ENCODE measurements at places on chromosomes 11 and 22.

DNA sequence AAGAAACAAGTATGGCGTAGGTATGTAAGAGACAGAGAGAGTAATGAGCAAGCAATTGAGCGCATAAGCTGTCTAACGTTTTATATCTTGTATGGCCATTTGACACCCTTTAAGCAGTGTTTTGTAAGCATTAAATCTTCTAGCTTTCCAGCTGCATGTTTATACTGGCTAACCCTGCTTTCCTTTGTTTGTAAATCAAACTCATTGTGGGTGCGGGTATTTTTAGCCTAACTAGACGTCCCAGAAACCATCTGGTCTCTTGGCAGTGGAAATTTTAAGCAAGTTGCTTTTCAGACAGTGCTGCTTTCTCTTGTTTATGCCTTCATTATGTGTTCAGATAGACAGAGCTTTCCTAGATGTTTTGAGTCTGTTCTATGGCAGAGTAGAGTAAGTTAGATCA is 73.5 kb downstream of the RNF169 start:
- no peak for DNase-seq

DNA sequence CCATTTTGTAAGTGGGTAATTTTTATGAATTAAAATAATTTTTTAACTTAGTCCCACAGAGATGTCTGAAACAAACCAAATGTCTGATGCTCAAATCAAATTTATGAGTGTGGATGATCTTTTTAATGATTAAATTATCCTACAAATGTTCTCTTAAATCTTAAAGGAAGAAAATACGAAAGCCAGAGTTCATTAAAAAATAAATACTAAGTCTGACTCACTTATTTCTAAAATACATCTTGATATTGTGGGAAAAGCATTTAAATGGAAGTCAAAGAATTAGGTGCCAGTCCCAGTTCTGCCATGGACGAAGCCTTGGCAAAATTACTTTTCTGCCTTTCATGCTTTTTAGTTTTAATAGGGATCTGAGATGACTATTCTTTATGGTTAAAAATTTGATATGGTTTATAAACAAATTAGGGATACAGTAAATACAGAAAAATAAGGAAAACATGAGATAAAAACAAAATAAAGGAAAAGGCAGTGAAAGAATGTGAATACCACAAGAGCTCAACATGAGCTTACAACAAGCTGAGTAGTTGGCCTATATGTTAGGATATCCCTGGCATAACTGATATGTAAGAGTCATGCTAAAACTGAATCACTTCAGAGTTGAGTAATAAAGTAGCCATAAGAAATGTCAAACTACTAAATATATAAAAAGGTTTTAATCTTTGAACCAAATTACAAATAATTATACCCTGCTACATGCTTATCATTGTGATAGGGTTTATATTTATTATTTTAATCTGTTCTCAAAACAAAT is 9.2 kb downstream of the CCDC34 start:
- DNase-seq = no peak

GRCh38 chr11:122556605-122557004 is 98.9 kb upstream of the UBASH3B start:
- no peak for DNase-seq

DNA sequence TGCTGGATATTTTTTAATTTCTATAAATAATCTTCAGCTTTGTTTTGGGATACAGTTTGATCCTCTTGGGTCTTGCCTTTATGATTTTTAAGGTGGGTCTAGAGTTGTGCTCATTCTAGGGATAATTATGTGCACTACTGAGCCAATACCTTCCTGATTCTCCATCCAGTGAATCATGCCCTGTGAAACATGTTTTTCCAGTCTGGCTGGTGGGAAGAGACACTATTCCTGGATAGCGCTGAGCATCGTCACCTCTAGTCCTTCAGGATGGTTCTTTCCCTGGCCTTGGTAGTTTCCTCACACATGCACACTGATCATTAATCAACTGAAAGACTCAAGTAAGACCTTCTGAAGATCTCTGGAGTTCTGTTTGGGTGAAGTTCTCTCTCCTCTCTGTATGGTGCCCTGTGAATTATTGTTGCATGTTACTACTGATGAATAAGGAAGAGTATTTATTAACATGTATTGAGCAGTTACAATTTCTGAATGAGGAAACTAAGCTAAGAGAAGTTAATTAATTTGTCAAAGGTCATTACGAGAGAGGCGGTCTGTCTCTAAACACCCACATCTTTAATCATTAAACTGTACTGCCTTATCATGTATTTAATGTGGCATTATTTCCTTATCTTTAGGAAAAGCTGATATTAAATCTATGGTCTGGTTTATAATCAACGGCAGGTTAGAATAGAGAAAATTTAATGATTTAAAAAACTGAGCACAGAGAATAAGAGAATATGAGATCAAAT is 39.1 kb upstream of the LIPT2 start:
- no peak for DNase-seq

GRCh38 chr11:123560006-123560405 is 94.4 kb downstream of the SCN3B start:
- no peak for DNase-seq

DNA sequence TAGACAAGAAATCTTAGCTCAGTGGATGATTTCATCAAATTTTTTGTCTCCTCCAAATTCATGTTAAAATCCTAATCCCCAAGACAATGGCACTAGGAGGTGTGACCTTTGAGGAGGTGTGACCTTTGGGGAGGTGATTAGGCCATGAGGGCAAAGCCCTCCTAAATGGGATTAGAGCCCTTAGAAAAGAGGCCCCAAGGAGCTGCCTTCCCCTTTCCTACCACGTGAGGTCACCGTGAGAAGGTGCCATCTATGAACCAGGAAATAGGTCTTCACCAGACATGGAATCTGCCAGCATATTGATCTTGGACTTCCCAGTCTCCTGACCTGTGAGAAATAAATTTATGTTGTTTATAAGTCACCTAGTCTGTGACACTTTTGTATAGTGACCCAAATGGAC is 138.7 kb downstream of the TRIM29 start:
- DNase-seq = no peak

GRCh38 chr22:50176850-50177536 is 6.5 kb downstream of the PANX2 start:
- DNase-seq = no peak

GRCh38 chr22:36010090-36010489 is 18.5 kb downstream of the RBFOX2 start:
- no peak for DNase-seq

DNA sequence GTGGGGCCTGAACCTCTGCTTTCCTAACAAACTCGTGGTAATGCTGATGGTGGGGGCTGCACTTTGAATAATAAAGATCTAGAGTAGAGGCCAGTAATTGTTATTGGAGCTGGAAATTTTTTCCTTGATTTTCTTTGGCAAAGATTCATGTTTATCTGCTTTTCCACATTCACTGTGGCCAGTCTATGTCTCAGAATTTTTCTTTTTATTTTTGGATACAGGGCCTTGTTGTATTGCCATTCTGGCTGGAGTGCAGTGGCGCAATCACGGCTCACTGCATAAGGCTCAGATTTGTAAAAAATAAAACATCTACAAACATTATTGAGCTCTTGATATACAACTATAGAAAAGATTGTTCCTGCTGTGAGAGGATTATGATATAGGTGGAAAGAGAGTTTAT is 1.6 kb downstream of the TMEM135 start:
- no peak for DNase-seq

GRCh38 chr11:113839842-113840241 is 35.5 kb downstream of the USP28 start:
- DNase-seq = no peak

DNA sequence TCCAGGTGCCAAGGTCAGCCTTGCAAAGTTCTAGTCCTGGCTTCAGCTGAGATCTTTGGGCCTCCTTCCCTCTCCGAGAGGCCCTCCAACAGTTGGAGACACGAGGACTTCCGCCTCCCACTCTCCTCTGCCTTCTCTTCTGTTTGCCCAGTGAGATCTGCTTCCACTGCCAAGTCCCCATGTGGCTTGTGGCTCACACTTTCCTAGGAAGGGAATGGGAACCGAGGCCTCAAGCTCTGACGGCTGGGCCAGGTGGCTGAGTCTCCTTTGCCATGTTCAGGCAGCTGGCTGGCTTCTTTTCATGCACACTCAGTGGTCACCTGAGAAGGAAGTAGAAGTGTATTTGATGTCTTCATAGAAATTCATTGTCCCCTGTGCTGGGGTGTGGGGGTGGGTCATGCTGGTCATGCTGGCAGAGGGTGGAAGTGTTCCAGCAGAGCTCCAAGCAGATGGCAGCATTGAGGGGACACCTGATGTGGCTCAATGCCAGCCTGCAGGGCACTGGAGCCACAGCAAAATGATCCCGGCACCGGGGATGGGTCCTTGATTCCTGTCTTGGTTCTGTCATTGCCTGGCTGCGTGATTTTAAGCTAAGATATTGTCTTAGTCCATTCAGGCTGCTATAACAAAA is 130.4 kb downstream of the ADAMTS15 start:
- no peak for DNase-seq

DNA sequence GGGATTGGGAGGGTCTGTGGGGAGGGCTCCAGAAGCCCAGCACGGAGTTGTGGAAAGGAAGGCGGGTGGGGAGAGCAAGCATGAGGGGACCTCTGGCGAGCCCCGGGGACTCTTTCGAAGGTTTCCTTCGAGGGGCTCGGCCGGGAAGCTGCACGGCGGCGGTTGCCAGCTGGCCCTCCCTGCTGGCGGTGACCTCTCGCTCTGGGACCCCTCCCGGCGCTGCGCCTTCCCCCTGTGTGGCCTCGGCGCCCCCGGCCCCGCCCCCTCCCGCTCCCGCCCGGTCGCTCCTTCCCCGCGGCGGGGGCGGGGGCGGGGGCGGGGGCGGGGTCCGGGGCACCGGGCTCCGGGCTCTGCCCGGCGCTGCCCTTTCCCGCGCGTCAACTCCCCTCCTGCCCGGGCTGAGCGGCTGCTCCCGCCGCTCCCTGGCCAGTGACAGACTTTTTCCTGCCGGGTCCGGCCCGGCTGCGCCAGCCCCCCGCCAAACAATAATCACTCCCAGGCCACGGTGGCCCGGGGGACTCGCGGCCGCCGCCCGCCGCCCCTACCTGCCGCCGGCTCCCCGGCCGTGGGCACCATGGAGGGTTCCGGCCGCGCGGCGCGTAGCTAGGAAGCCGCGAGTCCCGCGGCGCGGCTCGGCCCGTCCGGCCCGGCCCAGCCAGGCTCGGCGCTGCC is 941 bp downstream of the CLCF1 start:
- no peak for DNase-seq

- no peak for DNase-seq
Observed at GRCh38 chr11:37946155-37946766, 1348.2 kb upstream of the RAG2 start.

DNA sequence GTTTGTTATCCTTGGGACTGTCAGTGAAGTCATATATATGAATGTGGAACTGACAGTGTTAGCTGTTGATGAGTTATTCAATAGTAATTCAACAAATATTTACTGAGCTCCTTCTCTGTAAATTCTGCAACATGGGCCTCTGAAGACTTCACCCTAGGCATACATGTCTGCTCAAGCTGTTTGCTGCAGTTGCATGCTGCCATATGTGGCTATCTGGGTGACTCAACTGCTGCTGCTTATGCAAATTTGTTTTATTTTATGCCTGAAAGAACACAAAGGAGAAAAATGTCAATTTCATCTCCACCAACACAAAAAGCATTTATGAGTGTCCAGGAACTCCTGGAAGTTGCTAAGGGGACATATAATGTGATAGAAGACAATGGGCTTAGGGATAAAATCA is 417.6 kb downstream of the AASDHPPT start:
- no peak for DNase-seq

DNA sequence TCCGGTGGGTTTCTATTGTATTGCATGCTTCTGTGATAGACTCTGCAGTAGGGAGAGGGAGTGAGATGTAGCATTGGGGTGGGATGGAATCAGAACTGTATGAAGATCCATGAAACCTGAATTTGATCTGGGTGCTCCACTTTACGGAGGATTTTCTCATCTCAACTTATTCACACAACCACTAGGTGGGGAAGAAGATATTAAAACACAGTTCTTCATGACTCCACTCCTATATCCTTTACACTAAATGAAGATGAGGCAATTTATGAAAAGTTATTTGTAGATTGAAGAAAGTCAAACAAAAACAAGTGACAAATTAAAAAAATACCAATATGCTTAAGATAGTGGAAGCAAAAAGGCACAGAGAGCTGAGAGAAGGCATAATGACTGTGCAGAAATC is 92.6 kb upstream of the PDGFD start:
- DNase-seq = no peak

DNA sequence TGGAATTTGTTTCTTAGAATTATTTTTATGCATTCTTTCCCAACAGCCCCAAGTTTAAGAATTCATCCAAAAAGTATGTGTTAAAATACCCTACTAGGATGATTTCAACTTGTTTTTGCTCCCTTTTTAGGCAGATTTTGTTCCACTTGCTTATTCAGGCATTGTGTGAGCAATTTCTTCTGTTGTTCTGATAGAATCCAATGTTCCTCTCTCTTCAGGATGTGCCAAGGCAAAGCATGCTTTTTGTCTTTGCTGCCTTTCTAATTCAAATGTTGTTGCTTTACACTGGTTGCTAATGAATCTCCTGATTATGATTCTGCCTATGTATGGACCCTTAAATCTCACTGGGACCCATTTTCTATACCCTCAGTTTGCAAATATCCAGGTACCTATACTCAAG is 131.2 kb upstream of the ARHGAP42 start:
- DNase-seq = no peak

DNA sequence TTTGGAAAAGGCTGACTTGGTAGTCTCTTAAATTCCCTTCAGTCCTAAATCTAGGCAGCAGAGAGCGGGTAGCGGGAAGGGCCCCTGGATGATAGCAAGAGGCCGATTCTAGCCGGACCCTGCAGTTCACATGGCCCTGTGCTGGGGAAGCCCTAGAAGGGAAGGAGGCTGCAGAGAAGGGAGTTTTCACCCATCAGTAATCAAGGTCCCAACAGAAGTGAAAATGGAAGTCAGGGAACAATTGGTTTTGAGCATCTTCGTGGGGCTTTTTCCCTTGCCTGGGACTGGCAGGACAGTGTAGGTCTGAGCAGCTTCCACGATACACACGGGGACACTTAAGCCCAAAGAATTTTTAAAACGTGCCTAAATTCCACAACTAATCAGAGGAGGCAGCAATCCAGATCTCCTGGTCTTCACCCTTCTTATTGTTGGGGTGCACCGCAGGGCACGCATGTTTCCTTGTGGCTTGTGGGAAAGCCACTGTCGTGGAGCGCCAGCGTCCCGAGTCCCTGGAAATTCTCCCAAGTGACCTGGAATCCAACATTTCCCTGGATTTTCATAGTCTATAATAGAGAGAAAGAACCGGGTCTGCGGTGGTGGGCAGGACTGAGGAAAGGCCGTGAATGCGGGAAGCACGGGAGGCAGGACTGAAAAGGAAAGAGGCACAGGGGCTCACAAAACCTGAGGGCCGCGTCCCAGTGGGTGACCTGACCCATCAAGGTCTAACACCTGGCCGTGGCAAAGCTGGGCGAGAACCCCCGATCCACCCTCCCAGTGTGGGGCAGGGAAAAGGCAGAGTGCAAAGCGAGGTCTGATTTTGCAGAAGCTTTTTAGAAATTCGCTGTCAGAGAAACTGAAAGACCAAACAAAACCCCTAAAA is 846 bp upstream of the OAF start:
- no peak for DNase-seq

DNA sequence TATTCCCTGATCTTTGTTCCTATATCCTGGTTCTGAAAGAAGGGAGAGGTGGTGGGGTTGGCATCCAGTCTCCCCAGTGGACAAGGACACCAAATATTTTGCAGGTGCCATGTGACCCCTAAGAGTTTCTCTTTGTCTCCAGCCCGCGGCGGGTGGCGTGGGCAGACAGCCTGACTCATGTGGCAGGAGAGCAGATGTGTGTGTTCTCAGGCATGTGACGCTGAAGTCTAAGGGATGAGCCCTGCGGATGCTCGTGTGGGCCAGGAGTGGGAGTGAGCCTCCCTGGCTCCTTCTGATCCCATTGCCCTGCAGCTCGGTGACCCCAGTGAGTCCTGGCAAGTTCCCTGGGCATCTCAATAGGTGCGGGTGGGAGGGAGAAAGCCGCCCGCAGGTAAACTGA is 94.8 kb upstream of the TBCEL start:
- no peak for DNase-seq
